T-helper 2 cell (primary cell): ENCODE measurements at places on chromosomes 1 and 21.

GRCh38 chr1:164518692-164519332 lies 40.2 kb upstream of the PBX1 start:
- DNase-seq: no peak

- DNase-seq: no peak
These were observed 37.4 kb downstream of the LRRC52 start for GRCh38 chr1:165580931-165581871.

DNA sequence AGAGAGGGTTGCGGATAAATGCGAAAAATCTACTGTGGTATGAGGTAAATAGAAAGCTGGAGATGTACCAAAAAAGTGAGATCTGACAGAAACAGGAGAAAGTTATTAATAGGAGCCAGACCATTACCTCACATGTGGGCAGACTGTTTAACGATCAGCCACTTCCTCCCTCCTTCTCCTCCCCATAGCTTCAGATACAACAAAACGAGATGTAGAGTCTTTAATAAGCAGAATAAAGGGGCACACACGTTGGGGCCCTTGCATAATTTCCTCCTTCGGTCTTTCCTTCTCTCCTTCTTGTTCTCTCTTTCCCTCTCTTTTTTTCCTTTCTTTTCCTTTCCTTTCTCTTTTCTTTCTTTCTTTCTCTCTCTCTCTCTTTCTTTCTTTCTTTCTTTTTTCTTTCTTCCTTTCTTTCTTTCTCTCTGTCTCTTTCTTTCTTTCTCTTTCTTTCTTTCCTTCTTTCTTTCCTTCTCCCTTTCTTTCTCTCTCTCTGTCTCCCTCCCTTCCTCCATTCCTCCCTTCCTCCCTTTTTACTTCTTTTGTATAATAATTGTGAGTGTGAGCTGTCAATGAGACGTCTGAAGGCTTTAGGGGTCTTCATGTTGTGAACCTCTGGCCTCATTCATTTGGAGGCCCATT lies 242.1 kb downstream of the GRIK1 start:
- DNase-seq: no peak

- no peak for DNase-seq
These were observed 11.4 kb downstream of the PLEKHO1 start for GRCh38 chr1:150160964-150161621.

- DNase-seq: no peak
These were observed 425.5 kb downstream of the NUF2 start for GRCh38 chr1:163747261-163747660.

GRCh38 chr1:182330303-182330702 lies 61.3 kb downstream of the GLUL start:
- DNase-seq: peak; percentile 55

DNA sequence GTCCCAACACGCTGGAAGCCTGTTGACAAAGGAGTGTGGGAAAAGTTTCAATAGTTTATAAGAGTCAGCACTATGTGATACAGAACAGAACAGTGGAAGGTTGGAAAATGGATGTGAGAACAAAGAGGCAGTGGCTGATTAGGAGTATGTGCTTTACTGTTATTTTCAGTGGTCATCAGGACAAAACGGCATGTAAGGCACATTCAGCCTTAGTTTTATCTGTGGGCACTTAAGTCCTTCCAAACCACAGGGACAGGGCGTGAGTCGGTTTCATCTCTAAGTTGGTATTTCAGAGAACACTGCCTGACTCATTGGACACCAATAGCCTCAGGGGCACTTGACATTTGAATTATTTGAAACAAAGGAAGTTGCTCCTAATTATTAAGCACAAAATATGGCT lies 306.9 kb downstream of the ASTN1 start:
- no peak for DNase-seq

- DNase-seq: no peak
These were observed 5.4 kb downstream of the GADD45A start for GRCh38 chr1:67690411-67690810.

GRCh38 chr1:198232940-198233675 lies 76.3 kb downstream of the NEK7 start:
- DNase-seq: no peak

- no peak for DNase-seq
These were observed 61.9 kb downstream of the PRDM2 start for GRCh38 chr1:13761883-13762282.

- DNase-seq: no peak
These were observed 74.6 kb upstream of the NFIA start for GRCh38 chr1:61007534-61008364.

- no peak for DNase-seq
These were observed 71.9 kb downstream of the SYCP1 start for GRCh38 chr1:114926607-114927006.

- no peak for DNase-seq
These were observed 84.1 kb upstream of the ZNF326 start for GRCh38 chr1:89910780-89911179.

- DNase-seq: no peak
These were observed 2.2 kb downstream of the ZC3H12A start for GRCh38 chr1:37476460-37477197.

DNA sequence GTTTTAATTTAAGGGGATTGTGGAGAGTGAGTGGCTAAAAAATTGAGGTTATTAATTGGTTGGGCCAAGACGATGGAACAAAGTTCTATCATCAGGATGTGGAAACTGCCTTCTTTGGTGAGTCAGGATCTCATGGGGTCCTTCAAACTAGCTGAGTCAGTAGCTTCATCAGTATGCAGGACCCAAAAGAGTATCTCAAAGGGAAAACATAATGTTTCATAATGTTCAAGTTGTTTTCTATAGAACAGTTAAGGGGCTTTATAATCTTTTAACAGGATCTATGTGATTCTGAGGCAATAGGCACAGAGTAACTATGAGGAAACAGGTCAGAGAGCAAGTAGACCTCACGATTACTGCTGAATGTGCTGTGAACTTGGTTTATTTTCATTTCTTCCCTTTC lies 3.2 kb upstream of the OLFML2B start:
- no peak for DNase-seq

- DNase-seq: no peak
These were observed 11.0 kb upstream of the HEYL start for GRCh38 chr1:39650431-39650830.

- DNase-seq: no peak
These were observed 58.7 kb downstream of the IGSF21 start for GRCh38 chr1:18166341-18166740.

DNA sequence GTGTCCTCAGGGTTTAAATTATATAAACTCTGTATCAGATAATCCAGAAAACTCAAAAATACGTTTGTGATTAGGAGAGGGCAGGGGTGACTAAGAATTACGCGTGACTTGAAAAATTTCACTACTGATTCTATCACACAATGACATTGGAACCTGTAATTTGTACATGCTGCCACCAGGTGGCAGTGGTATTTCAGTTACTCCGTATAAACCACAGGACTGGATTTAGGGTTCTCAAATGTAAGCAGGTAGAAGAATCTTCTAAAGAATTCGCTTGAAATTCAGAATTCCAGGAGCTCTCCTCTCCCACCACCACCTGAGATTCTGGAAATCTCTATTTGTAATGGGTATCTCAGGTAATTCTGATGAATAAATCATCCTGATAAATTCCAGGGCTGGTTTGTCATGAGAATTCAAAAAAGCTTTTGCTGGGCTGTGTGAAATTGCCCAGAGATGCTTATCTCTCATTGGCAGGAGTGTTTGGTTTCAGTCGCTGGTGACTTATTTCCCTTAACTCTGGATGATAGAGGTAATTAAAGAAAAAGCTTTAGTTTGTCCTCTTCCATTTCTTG lies 1.7 kb upstream of the KRTAP7-1 start:
- peak; percentile 11 for DNase-seq

GRCh38 chr1:36349839-36350238 lies 26.4 kb upstream of the EVA1B start:
- DNase-seq: no peak

DNA sequence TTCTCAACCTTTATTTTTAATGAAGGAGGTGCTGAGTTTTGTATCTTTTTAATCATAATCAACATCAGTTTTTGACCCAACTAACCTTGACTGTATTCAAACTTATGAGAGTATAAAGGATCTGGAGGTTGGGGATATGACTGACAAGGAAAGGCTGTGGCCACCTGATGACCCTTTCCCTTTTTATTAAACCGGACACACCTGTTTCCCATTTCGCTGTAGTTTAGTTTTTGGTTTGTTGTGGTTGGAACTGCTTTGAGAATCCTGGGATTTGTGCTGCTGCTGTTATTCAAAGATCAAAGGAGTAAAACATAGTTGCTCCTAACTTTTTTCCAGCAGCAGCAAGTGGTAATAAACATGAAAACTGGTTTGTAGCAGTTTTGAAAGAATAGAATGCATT lies 12.4 kb downstream of the PRPF38A start:
- no peak for DNase-seq

DNA sequence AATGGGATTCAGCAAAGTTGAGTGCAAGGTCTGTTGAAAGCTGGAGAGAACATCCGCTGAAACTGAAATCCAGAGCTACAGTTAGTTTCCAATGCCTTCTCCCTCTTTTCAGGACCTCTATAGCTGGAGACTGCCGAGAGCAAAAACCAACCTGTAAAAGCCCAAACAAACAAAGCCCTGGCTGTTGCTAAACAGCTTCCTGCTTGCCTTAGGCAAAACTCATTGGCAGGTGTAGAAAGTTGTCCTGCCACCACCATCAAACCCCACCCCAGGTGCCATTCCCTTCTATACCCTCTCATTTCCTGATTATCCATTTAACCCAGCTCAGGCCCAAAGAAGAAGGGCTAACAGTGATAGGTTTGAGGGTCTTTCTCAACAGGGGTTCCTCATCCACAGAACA lies 24.7 kb downstream of the SCYL3 start:
- no peak for DNase-seq

DNA sequence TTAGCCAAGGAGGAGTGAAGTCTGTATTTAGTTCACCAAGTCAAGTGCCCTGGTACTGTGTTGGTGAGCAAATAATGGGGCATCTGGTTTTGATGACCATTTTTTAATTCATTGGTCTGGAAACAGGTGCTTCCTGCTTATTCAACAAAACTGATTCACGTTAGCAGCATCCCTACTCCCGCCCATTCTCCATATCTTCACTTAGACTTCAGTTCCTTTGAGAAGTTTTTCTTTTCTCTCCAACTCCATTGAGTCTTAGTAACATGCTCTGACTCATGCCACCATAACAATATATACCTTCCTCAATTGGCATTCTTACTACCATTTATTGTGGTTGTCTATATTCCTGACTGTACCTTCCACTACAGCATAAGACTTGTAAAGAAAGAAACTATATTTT lies 468.9 kb downstream of the DPYD start:
- DNase-seq: no peak

- DNase-seq: no peak
These were observed 14.2 kb downstream of the PRRX1 start for GRCh38 chr1:170678027-170678600.

DNA sequence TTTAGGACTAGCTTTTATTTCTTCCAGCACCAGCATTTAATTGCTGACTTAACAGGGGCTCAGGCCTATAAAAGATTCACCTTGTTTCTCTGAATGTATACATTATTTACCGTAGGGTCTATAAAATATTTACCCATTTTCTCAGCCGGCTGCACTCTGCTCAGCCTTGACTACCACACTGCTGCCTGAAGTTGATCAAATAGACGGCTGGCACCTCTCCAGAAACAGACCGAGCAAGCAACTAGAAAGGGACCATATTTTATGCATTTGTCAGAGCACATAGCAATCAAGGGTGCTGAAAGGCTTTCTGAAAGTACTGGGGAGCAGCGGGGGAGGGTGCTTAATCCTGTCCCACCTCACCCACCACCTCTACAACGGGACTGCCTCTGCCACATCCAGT lies 64.7 kb upstream of the FGGY start:
- no peak for DNase-seq

GRCh38 chr1:235019471-235019870 lies 109.2 kb downstream of the TOMM20 start:
- no peak for DNase-seq

GRCh38 chr1:162177126-162177525 lies 107.6 kb downstream of the NOS1AP start:
- DNase-seq: no peak
